RPMI7951 (cell line): ENCODE measurements at places on chromosomes 2 and 18. TPM values are rescaled to one million over a fixed set of nuclear protein-coding genes. Genes with fewer than 3 reads are reported as not detected.

- DNase-seq = no peak
Measured at GRCh38 chr2:129802290-129802689, 177.2 kb upstream of the RAB6C start.

Gene IMPACT
- total RNA-seq = 27.2 and 30.5 TPM in 2 replicates

Gene LYPD6
- 16.1 and 19.5 TPM in 2 replicates for total RNA-seq

Gene CD8B2
- total RNA-seq = not detected in 2 replicates

- no peak for DNase-seq
Measured at GRCh38 chr2:169015943-169016342, 15.2 kb downstream of the ABCB11 start.

DNA sequence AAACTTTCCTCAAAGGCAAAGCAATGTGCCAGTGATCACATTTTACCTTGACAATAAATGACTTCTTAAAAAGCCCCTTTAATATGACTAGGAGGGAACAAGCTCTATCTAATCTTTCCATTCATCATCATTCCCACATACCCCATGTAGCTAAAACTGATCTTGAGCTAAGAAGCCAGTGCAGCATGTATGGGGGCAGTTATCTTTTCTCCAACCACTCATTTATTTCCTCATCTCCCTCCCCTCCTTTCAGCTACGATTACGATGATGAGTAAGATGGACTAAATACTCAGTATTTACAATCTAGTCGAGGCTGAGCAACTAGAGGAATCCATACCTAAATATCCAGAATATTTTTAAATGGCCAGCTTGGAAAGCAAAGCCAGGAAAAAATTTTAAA is 35.5 kb downstream of the PNO1 start:
- DNase-seq = no peak

Gene CABYR
- 9.7 and 15.6 TPM in 2 replicates for total RNA-seq

Gene DDX18
- 66.3 and 77.7 TPM in 2 replicates for total RNA-seq

Gene IL1R1
- total RNA-seq = 19.7 and 27.2 TPM in 2 replicates

DNA sequence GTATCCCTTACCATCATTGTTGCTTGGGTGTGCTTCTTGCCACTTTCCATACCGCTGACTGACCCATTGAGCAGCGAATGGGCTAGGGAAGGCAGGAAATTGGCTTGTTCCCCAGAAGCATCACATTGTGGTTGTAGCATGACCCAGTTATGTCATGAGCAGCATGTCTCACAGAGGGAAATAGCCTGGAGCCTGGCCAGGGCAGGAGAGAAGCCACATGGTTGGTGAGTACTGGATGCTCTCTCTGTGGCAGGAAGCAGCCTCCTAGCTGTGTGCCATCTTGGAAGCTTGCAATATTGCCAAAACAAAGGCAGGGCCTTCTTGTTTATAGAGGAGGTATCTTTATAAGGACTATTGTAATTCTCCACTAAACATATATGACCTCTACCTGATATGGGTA is 482.6 kb downstream of the PIK3C3 start:
- DNase-seq = peak; percentile 56

DNA sequence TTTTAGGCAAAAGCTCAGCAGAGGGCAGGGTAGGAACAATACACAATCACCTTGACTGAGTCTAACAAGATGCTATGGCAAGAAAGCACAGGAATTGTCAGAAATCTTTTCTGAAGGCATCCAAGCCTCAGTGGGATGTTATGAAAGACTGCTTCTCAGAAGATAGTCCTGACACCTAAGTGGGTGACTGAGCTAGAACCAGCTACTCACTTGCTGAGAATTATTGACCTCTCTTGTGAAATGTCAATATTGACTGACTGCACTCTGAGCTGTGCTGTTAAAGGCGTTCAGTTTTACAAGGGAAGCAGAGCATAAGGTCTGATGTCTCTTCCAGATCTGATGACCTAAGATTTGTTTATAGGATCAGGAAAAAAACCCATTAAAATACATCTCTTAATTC is 46.1 kb downstream of the TACR1 start:
- DNase-seq = no peak

Gene IL1A
- 1.9 and 2.3 TPM in 2 replicates for total RNA-seq

DNA sequence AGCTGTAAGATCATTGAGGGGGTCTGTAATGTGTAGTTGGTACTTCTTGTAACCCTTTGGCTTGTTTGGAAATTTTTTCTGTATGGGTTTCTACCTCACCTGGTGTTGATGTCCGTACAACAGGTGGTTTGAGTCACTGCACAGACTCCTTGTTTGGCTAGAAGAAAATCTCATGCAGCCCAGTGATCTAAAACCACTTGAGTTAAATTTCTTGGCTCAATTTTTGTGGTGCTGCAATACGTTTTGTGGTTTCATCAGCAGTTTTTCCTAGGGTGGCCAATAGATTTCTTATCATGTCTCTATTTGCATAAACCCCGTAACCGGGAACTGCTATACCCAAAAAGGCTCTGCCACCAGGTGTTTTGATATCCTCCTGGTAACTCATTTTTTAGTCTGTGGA is 43.4 kb downstream of the CERS6 start:
- no peak for DNase-seq

DNA sequence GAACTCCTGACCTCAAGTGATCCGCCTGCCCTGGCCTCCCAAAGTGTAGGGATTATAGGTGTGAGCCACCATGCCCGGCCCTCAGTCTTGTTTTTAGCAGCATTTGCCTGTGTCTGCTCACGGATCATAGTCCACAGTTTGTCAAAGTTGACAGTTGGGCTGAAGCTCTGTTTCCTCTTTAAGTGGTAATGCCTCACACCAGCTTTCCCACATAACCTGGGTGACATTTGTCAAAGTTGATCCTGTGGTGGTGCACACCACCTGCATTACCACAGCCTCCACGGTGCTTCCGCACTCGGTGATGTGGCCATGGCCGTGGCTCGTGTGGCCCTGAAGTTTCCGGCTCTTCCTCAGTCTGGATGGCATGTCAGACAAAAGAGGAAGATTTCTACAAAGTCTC is 27.1 kb downstream of the RAB31 start:
- DNase-seq = no peak

DNA sequence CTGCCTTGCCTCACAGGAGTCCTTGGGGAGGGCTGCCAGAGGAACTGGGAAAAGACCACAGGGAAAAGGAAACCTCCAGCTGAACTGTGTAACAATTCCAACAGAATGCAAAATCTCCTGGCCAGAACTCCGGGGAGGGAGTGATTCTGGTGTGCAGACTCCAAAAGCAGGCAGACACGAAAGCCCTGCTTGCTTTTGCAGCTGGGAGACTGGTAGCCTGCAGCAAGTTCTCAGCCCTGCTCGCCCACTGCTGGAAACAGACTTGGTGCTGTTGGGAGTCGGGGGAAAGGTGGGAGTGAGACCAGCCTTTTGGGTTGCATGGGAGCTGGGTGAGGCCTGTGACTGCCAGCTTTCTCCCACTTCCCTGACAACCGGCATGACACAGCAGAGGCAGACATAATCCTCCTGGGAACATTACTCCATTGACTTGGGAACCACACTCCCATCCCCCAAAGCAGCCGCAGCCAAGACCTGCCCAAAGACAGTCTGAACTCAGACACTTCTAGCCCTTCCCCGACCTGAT is 26.0 kb upstream of the NMI start:
- DNase-seq = peak; percentile 33

- DNase-seq = no peak
Measured at GRCh38 chr2:176832086-176832485, 380.5 kb upstream of the HNRNPA3 start.

DNA sequence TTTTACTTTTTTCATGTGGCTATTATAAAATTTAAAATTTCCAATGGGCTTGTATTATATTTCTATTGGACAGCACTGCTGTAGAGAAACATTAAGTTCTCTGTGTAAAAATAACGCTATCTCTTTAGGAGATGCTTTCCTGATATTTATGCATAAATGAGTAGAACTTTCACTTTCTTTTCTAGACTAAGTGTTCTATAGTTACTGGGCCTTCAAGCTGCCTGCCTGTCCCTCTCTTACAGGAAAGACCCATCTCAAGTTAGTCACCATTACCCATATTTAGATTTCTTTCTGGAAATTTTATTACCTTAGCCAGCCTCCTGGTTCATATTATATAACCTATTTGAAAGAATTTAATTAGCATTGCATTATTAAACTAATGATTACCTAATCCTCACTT is 4.8 kb downstream of the ITGA4 start:
- peak; percentile 34 for DNase-seq

DNA sequence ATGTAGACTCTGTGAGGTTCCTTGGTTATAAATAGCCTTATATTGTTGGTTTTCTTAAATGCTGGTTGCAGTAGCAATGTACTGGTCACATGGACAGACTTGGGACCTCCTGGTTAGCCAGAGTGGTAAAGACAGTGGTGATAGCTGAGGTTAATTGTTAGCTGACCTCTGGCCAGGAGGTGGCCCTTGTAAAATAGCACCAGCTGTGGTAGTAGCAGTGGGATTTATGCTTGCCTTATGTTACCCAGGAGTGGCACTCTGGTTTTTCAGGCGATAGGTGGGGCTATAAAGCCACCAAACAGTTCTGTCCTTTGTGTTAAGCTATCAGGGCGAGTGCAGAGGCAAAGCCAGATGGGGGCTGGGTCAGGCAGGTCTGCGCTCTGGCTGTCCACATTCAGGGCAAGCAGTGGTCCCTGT is 94.8 kb upstream of the SRD5A2 start:
- no peak for DNase-seq

GRCh38 chr18:8603663-8604520 is 5.3 kb upstream of the RAB12 start:
- no peak for DNase-seq
